ENCODE measurements at places on chromosomes 12 and 14. TPM values are rescaled to one million over a fixed set of nuclear protein-coding genes. Genes with fewer than 3 reads are reported as not detected.

The CEP83 gene
- total RNA-seq, result 29.5 TPM

The BICDL1 gene
- total RNA-seq, result 17.2 TPM

The MYH7 gene
- total RNA-seq, result 2.1 TPM

The TGM1 gene
- 7.7 TPM for total RNA-seq

The CLBA1 gene
- total RNA-seq, result 17.3 TPM

The AGAP2 gene
- 2.8 TPM for total RNA-seq

The TNFAIP2 gene
- total RNA-seq, result 720 TPM

The MSI1 gene
- total RNA-seq, result 1.4 TPM

The CD163 gene
- 74.3 TPM for total RNA-seq

The PTPRB gene
- 28.6 TPM for total RNA-seq

The C1R gene
- 455 TPM for total RNA-seq

The RNASE2 gene
- total RNA-seq, result 1.1 TPM

The PLCZ1 gene
- total RNA-seq, result not detected

The MYH6 gene
- total RNA-seq, result not detected

The ZNF10 gene
- 23.3 TPM for total RNA-seq

The CACNA1C gene
- 30.1 TPM for total RNA-seq

The SLC17A8 gene
- 0.34 TPM for total RNA-seq

The SLC6A15 gene
- 0.31 TPM for total RNA-seq

The OR6C6 gene
- total RNA-seq, result not detected
